ENCODE measurements at places on chromosomes 1 and 21.
A peak's percentile ranks its signal among the peaks of the same experiment; 100 is the strongest.

- no peak for DNase-seq
Measured at GRCh38 chr1:39153684-39154083, 50.8 kb upstream of the MACF1 start.

DNA sequence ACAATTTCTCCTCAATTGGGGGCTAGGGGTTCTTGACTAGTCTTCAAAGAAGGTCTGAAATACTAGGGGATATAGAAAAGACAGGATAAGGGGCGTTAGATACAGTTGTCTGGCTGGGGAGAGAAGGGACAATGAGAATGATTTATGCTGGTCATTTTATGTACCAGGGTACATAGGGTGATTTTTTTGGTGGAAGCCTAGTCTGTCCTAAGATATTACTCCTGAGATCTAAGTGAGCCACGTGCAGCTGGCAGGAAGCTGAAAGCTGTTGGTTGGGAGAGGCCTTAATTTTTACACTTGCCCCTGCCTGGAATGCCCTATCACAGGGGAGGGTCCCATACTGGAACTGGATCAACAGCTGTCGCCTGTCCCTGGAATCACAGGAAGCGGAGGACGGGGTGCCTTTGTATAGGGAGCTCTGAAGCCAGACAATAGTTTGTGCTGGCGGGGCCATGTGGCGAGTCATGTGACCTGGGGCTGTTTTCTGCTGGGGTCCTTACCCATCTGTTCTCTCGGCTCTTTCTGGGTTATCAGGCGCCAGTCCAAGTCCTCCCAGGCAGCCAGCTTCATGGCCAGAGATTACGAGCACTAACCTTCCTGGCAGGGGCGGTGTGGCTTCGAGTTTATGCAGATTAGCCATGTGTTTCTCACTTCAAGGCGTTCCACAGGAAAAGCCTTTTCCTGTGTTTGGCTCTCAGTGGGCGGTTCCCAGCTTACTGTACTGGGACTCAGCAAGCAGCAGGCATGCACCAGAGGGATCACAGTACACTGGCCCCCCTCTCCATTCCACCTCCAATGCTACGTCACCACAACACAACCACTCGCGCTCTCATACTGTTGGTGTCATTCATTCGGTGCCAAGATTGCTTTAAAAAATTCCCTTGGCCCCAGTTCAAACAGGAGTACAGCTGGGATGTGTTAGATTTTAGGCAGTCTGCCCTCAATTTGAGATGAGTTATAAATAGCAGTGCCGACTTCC is 27.5 kb downstream of the ARID1A start:
- no peak for DNase-seq

DNA sequence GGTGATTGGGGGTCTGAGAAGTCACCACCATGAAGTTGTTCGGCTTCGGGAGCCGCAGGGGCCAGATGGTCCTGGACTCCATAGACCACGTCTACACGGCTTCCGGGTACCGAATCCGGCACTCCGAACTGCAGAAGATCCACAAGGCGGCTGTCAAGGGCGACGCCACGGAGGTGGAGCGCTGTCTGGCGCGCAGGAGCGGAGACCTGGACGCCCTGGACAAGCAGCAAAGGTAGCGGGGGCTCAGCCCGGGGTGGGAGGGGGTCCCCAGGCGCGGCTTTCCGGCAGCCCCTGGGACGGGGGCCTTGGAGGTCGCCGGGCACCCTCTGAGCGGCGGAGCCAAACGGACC is 146.5 kb downstream of the LIPI start:
- DNase-seq = no peak

DNA sequence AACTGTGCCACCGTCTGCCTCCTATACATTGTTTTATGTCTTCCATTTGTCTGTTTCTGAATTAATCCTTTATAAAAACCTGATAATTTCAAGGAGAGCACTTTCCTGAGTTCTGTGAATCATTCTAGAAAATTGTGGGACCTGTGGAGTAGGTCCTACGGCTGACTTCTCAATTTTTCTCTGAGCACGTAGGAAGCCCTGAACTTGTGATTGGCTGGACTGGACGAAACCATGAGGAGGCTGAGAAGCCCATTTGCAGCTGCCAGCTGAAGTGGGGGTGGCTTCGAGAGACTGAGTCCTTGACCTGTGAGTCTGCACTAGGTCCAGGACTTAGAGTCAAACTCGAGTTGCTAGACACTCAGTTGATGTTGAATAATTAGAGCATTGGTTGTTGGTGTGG is 277.1 kb upstream of the NCAM2 start:
- DNase-seq = no peak

DNA sequence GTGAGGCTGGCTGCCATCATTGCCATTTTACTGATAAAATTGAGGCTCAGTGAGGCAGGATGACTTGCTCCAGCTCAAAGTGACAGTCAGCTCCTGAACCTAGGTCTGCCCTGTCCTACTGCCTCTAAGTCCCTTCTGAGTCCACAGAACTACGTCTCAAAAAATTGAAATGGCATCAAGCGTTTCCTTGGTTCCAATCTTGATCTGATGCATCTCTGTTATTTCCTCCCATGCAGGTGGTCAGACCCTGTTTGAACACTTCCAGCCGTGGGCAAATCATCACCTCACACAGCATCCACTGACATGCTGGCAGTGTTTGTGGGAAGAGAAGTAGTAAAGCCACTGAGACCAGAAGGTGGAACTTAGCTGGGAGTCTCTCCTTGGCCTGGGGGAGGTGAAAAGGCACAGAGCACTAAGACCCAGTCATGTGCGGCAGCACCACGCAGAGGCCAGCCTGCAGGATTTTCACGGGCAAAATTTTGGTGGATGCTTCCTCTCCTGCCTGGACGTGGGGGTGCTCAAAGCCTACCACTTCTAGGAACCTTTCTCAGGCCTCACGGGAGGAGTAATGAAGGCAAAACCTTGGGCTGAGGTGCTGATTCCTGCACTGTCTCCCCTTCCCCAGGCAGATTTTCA is 7.8 kb upstream of the CPLANE2 start:
- DNase-seq = no peak

GRCh38 chr21:37921091-37921490 is 4.8 kb upstream of the KCNJ6 start:
- no peak for DNase-seq

DNA sequence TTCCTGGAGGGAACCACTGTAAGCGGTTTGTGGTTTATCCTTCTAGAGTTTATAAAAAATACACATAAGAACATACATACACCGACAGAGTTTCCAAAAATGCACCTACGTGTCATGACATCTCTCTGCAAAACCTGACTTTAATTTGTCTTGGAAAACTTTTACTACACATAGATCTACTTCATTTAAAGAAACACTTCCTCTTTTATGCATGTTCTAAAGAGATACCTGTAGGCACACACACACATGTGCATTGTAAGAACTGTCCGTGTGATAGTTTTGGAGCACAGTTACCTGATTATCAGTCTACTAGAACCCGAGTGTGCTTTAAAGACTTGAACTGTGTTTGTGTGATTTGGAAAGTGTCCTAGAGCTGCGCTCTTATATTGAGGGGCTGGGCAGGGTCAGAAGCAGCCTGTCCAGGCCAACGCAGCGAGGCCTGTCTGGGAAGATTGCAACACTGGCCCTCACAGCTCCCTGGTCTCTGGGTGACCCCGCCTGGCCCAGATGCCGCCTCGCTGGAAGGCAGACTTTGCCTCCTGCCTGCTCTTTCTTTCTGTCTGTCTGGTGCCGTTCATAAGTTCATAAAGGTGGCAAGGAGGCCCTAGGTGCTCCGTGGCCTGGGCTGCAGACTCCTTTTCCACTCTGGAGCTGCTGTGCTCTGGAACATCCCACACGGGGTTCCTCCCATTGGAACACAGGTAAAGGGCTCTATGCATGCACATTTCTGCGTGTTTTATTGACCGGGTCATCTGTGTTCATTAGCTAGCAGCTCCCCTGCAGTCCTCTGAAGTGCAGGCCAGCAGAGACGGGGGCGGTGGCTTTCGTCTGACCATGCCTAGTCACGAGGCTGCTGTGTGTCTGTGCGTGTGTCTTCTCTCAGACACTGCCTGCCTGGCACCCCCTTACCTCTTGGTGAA is 46.3 kb downstream of the AGPAT3 start:
- DNase-seq = peak; percentile 88

DNA sequence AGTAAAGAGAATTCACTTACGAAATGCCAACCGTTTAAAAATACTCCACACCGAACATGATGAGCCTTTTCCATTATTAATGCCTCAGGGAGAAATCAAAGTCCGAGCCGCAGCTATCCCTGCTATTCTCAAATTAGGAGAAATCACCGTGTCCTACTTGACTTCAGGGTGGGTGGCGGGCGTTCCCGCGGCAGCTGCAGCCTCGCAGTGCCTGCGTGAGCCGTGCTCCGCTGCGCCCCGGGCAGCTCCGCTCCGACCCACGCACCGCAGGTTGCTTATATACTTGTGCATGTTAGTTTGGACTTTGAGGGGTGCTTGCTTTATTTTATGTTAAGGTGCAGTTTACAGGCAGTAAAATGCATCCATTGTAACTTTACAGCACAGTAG is 35.6 kb upstream of the PCBP3 start:
- no peak for DNase-seq

DNA sequence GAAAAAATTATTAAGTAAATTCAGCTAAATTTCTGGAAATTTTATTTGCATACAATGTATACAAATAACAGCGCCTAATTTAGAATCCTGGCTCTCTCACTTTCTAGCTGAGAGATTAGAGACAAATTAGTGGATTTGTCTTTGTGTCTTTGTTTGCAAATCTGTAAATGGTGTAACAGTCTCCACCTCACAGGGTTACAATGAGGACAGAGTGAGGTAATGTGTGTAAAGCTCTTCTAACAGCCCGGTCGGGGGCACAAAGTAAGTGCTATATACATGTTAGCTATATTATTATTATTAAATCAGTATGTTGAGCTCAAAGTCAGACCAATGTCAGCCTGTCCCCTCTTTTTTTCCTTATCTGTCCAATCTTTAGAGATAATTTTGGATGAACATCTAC is 5.0 kb upstream of the ADAMTSL4 start:
- no peak for DNase-seq

GRCh38 chr1:68675336-68675735 is 178.5 kb upstream of the DEPDC1 start:
- no peak for DNase-seq

- DNase-seq = no peak
Measured at GRCh38 chr1:161864577-161864976, 98.5 kb downstream of the ATF6 start.

GRCh38 chr1:197320991-197321531 is 53.0 kb downstream of the CRB1 start:
- DNase-seq = no peak

DNA sequence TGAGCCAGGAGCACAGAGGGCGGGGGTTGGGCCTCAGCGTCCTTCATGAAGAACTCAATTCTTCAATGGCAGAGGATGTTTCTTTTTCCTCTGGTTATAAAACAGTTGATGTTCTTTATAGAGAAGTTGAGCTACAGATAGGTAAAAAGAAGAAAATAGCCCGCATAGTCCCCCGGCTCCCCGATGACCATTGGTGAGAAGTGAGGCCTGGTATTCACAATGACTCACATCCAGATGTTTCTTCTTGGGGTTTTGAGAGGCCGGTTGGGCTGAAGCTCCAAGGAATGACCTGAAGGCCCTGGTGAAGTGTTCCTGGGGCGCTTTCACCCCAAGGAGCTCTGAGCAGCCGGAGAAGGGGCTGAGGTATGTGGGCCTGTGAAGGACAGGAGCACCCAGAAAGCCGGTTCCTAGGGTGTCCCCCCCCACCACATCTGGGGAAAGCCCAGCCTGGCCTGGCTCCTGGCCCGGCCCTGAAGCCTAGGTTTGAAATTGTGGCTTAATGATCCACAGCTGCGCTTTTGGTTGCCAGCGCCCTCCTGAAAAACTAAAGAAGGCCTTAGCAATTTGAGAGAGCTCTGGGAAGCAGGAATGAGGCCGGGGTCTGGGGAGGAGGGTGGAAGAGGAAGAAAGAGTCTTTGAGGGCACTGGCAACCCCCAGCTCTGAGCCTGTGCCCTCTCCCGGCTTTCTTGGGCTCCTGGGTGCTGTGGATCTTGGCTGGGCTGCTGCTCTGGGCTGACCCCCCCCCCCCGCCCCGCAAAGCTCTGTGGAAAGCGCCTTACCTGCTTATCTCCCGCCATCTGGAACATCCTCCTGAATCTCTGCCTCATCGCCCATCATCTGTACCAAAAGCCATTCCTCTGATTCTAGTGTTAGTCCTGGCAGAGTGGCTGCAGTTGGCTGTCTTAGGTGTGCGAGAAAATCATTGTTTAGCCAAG is 444.7 kb downstream of the CAMTA1 start:
- no peak for DNase-seq

DNA sequence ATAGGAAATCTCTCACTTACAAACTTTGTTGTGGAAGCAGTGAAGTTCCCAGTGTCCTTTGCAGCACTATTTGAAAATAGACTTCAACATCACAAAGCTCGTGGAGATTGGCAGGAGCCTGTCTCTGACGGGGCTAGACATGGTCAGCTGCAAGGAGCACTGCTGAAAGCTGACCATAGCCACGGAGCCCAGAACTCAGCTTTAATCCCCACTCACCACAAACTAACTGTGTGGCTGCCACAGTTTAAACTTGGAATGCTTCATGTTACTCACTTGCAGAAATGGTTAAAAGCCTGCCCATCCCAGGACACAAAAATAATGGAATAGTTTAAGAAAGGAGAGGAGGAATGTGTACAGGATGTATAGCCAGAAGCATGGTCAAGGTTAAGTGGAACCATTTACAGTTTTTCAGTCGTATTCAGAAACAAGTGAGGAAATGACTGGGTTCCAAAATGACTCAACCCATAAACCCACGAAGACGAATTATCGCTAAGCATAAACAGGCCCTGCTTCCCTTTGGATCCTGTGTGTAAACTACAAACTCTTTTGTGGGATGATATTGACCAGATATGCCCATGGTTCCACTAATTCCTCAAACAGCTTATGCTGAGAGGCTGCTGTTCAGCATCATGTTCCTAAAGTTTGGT is 18.2 kb downstream of the DNALI1 start:
- no peak for DNase-seq

DNA sequence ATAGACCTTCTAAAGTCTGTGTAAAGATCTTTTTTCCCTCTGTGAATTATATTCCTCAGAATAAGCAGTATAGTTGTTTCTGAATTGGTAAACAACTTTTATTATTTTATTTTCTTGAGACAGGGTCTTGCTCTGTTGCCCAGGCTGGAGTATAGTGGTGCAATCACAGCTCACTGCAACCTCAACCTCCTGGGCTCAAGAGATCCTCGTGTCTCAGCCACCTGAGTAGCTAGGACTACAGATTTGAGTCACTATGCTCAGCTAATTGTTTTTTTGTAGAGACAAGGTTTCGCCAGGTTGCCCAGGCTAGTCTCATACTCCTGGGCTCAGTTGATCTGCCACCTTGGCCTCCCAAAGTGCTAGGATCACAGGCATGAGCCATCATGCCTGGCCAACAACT is 26.6 kb upstream of the HMGN1 start:
- no peak for DNase-seq

GRCh38 chr1:91851130-91852010 is 34.6 kb downstream of the TGFBR3 start:
- no peak for DNase-seq

DNA sequence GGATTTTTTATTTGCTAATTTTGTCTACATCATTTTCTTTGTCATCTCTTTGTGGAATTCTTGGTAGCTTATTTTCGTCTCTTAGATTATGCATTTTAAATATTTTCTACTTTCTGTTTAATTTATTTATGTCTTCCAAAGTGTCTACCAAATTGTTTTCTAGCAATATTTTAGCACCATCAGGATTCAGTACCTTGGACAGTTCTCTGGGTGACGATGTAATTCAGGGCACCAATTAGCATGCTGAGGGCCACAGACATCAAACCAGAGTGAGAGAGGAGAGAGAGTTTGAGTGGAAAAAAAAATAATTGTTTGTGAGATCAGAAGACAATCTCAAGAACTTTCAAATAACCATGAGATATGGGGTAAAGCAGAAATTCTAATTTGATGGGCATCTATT is 169.8 kb upstream of the CXADR start:
- DNase-seq = peak; percentile 12

GRCh38 chr1:203268901-203269653 is 36.2 kb upstream of the BTG2 start:
- peak; percentile 74 for DNase-seq
